ENCODE measurements at places on chromosomes 3 and 15.

DNA sequence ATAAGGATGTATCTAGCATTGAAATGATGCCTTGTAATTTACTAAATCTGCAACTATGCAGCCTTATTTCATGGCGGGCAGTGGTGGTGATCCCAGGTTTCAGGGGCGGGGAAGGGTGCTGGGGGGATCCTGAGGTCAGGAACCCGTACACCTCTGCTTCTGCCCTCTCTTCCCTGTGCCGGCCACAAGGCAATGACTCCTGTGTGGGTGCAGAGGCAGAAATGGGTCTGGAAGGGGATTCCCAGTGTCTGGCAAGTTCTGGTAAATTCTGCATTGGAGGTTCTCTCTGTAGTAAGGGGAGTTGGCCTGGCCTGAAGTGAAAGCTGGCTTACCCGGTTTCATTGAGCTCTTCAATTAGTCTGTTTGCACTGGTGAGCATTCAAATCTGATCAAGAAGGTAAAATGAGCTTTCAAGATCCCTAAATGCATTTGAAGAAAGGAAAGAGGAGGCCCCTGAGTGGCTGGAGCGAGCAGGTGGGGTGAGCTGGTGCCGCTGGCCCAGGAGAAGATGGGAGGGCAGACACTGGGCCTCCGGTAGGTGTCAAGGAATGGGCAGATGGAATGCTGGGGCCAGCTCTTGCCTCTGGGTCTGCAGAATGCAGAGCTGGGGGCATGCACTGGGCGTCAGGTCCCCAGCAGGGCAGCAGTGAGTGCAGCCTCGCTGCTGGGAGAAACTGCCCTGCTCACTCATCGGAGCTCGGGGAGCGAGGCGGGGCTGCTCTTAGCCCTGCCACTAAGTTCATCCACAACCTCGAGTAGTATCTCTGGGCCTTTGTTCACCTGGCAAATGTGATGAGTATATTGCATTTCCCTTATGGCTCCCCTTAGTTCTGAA, 13.7 kb downstream of the NRROS start:
- DNase-seq: no peak

- no peak for DNase-seq
These were observed 201.7 kb upstream of the MLF1 start for GRCh38 chr3:158369279-158369678.

DNA sequence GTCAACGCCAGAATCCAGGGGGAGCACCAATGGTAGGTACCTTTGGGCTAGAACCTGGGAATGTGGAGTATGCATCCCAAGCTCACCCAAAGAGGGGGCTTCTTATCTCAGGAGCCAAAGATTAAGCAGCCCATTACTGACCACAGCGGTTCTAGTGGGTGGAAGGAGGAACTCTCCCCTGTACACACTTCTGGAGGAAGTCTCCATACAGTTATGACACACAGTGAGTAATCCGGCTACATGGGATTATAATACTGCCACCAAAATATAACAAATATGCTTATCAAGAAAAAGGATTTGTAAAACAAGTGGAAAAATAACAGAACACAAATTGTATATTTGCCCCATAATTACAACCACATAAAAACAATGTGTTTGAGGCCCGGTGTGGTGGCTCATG, 8.4 kb downstream of the MYO1E start:
- no peak for DNase-seq

DNA sequence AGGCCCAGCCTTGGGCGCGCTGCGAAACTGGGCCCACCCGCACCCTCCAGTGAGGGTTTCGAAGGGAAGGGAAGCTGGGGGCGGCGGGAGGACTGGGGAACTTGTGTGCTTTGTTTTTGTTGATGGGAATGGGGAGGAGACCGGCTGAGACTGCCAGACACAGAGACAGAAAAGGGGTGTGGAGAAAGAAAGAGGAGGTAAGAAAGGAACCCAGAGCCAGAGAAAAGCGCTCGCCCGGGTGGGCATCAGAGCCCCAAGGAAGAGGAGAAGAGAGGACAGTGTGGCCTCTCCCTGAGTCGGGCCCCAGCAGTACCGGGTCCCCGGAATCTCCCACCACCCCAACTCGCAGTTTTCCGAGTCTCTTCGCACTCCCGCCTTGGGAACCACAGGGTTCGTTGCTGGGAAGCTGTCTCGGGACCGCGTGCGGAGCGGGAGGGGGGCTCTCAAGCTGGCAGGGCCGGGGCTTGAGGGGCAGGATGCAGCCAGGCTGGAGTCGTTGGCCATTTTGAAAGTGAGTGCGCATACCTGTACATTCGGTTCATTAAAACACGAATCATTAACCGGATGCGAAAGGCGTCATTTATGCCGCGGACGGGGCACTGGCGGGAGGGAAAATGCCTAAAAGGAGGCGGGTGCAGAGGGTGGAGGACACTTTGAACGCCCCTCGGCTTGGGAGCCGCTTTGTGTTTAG, 3.1 kb downstream of the SKOR1 start:
- DNase-seq: no peak

DNA sequence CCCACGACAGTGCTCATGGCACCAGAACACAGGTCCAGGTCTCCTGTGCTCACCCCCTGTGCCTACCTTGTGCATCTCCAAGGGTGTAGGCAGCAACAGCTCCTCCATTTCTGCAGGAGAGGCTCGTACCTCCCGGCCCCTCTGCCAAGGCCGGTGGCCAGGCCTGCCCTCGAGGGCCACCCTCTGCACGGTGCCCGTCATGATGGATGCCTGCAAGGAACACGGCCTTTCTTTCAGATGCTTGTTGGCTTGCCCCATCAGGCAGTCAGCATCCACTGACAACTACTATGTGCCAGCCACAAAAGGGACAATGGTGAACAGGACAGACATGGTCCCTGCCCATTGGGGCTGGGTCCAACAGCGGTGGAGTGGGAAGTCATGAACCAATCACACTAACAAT, 43.8 kb downstream of the GRIP2 start:
- no peak for DNase-seq

DNA sequence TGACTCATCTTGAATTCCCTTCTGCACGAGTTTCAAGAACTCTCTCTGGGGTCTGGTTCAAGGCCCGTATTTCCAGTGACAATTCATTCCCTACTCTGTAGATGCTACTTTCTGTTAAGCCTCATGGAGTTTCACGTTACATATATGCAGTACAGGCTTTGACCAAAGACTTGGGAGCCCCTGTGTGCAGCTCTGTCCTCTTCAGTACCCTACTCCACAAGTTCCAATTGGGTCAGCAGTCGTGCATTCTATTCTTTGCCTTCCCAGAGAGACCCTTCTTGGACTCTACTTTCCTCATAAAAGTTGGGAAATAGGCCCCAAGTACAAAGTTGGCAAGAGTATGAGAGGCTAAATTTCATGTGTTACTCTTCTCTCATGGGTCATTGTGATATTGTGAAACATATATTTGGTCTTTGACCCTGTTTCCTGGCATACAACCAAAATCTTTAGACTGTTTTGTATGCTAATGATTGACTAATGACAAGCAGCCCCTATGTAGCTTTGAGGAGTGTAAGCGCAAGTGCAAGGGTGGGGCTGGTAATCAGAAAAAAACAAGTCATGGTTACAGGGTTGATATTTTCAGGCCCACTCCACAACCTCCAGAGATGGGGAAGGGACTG, 15.0 kb upstream of the CCDC50 start:
- DNase-seq: no peak
